ENCODE measurements at places on chromosomes 6 and 20. TPM values are rescaled to one million over a fixed set of nuclear protein-coding genes. Genes with fewer than 3 reads are reported as not detected.

TMEM74B gene
- not detected for polyA plus RNA-seq

TNXB gene
- not detected for polyA plus RNA-seq

TFAP2C gene
- not detected for polyA plus RNA-seq

LINC00237 gene
- not detected for polyA plus RNA-seq

SLC18B1 gene
- 14.7 TPM for polyA plus RNA-seq

TMEM30A gene
- polyA plus RNA-seq = 56.3 TPM

CTSA gene
- polyA plus RNA-seq = 219 TPM

EPB41L1 gene
- not detected for polyA plus RNA-seq

NDUFAF5 gene
- 9.4 TPM for polyA plus RNA-seq

SLC2A4RG gene
- 7.8 TPM for polyA plus RNA-seq

TAGAP gene
- polyA plus RNA-seq = 193 TPM

MUC21 gene
- polyA plus RNA-seq = not detected

SYCP2L gene
- not detected for polyA plus RNA-seq

CLVS2 gene
- polyA plus RNA-seq = not detected

DUSP15 gene
- polyA plus RNA-seq = not detected

CST3 gene
- polyA plus RNA-seq = 4.9 TPM

BHLHE23 gene
- not detected for polyA plus RNA-seq

BPIFB2 gene
- polyA plus RNA-seq = not detected

HAO1 gene
- not detected for polyA plus RNA-seq

IRAK1BP1 gene
- 0.99 TPM for polyA plus RNA-seq

UNC5CL gene
- polyA plus RNA-seq = 0.40 TPM

SPATA25 gene
- polyA plus RNA-seq = not detected

NNAT gene
- not detected for polyA plus RNA-seq

PROCR gene
- 10.7 TPM for polyA plus RNA-seq

HLA-G gene
- polyA plus RNA-seq = 3.2 TPM

CLPSL2 gene
- not detected for polyA plus RNA-seq

DNAH8 gene
- not detected for polyA plus RNA-seq

KHDC3L gene
- polyA plus RNA-seq = not detected

CTAGE9 gene
- not detected for polyA plus RNA-seq

MYLK2 gene
- not detected for polyA plus RNA-seq

STK4 gene
- polyA plus RNA-seq = 192 TPM

HCK gene
- polyA plus RNA-seq = not detected

TSPO2 gene
- polyA plus RNA-seq = not detected

MLN gene
- not detected for polyA plus RNA-seq

ADGB gene
- not detected for polyA plus RNA-seq

CCDC170 gene
- polyA plus RNA-seq = not detected

MANEA gene
- polyA plus RNA-seq = 5.0 TPM

GMPR gene
- 0.82 TPM for polyA plus RNA-seq

ARMC2 gene
- 6.1 TPM for polyA plus RNA-seq

SPTLC3 gene
- polyA plus RNA-seq = 1.7 TPM

JARID2 gene
- polyA plus RNA-seq = 12.0 TPM

SIRPB1 gene
- polyA plus RNA-seq = 0.93 TPM

PPIL6 gene
- polyA plus RNA-seq = 0.46 TPM

MROH8 gene
- 2.6 TPM for polyA plus RNA-seq

FERMT1 gene
- polyA plus RNA-seq = not detected

LPIN3 gene
- polyA plus RNA-seq = not detected

PLA2G7 gene
- not detected for polyA plus RNA-seq

NCR2 gene
- polyA plus RNA-seq = not detected

BPI gene
- polyA plus RNA-seq = not detected

CDSN gene
- polyA plus RNA-seq = not detected

MCHR2 gene
- polyA plus RNA-seq = not detected

MAFB gene
- polyA plus RNA-seq = not detected

NR2E1 gene
- not detected for polyA plus RNA-seq

Data from CD8-positive, alpha-beta memory T cell (primary cell).